ENCODE measurements at places on chromosomes 2 and 18.

DNA sequence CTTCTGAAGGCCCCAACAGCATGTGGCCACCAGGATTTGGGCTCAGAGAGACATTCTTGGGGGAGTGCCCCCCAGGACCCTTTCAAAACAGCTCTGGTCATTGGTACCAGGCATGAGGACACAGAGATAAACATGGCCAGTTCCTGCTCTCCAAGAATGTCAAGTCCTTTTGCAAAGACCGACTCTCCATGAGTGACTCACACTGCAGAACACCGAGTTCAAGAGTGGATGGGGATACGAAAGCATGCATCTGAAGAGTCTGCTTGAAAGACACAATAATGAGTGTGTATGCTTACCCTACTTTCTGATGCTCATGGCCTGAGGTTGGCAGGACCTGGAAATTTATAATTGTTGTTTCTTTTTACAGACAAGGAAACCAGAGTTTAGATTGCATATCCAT lies 450.6 kb downstream of the TSN start:
- DNase-seq: no peak

GRCh38 chr2:69095305-69095704 lies 82.3 kb downstream of the ANTXR1 start:
- no peak for DNase-seq

DNA sequence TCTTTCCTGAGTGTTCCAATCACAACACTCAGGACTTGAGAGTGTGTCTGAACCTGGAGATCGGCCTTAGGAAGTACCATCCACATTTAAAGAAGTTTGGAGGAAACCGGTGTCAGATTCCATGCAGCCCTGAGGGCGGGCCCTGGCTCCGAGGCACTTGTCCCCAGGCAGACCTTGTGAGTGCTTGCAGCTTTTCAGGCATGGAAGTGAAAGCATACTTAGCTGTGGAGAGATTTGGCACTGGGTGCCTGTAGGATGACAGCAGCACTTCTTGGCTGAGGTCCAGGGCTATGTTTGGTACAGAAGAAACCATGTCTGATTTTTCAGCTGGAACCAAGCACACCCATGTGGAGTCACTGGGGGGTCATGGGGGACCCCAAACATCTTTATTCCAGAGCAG lies 230.8 kb downstream of the SEPTIN10 start:
- peak; percentile 66 for DNase-seq

DNA sequence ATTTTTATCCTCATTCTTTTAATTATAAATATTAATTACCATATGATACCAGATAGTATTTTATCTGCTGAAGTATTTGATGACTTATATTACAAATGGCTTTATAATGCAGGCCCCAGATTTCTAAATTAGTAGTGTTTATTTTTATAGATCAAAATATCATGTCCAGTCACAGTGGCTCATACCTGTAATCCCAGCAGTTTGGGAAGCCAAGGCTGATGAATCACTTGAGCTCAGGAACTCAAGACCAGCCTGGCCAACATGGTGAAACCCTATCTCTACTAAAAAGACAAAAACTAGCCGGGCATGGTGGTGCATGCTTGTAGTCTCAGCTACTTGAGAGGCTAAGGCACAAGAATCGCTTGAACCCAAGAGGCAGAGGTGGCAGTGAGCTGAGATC lies 100.1 kb upstream of the ARHGAP15 start:
- no peak for DNase-seq

- no peak for DNase-seq
Observed at GRCh38 chr2:218691234-218691633, 19.3 kb downstream of the STK36 start.

DNA sequence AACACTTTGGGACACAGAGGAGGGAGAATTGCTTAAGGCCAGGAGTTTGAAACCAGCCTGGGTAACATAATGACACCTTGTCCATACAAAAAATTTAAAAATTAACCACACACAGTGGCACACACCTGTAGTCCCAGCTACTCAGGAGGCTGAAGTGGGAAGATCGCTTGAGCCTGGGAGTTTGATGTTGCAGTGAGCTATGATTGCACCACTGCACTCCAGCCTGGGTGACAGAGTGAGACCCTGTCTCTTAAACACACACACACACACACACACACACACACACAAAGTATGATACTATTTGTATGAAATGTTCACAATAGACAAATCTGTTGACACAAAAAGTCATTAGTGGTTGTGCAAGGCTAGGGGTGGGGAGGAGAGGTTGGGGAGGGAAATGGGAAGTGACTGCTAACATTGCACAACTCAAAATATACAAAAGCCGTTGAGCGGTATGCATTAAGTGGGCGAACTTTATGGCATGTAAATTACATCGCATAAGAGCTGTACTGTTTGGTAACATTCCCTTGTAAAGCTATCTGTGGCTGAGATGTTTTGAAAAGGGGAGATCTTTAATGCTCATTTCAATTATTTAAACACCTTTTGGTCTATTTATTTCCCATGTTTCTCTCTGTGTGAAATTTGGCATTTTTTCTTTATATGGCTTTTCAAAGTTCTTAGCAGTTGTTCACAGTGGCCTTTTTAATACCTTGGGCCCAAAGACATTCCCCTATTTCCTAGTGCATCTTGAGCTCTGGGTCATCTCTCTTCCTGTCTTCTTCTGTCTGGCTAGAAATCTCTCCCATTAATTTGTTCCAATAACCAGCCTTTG lies 58.9 kb upstream of the ZNF516 start:
- no peak for DNase-seq

DNA sequence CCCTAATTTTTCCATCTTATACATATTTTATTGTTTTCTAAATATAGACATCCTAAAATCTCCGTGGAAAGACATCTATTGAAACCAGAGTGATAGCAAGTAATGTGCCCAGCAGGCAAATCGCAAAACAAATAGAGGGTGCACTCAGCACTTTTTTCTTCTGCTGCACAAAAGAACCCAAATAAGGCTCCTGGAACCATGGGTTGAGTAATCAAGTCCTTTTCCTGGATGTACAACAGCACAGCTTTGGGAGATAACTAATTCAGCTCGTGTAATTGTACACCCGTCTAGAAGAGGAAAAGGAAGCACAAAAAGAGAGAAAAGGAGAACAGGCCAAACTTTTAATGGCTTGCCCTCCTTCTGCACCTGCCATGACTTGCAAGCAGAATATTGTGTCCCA lies 126.9 kb upstream of the TLK1 start:
- DNase-seq: no peak

GRCh38 chr2:74078466-74078865 lies 69.2 kb downstream of the BOLA3 start:
- DNase-seq: no peak

DNA sequence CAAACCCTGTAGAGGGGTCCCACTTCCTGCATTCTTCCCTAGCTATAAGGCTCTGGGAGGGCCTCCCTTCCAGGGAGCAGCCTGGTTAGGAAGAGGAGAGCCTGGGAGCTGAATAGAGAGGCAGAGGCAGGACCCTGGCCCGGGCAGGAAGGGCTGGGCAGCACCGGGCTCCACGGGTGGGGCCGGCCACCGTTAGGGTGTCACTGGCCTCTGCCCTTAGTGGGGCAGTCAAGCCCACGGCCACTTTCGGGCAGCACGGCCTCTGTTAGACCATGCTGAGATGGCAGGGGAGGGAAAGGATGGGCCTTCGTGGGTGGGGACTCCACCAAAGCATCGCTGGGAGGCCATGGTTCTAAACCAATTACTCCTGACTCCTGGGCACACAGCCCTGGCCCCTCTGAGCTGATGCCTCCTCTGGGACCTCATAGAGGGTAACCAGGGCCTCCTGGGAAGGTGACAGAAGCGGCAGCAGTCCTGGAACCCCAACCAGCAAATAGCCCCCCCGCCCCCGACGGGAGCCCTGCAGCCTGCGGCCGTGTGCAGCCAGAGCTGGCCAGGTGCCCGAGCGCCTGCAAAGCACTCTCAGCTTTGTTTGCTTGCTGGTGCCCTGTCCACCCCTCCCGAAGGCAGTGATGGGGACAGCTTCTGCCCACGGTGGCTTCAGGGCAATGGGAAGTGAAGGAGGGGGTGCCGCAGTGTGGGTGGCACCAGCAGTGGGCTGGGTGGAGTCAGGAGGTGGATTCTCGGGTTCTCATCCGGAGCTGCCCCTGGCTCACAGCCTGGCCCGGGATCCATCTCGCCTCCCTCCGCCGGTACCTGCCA lies 16.3 kb upstream of the HPCAL1 start:
- no peak for DNase-seq

DNA sequence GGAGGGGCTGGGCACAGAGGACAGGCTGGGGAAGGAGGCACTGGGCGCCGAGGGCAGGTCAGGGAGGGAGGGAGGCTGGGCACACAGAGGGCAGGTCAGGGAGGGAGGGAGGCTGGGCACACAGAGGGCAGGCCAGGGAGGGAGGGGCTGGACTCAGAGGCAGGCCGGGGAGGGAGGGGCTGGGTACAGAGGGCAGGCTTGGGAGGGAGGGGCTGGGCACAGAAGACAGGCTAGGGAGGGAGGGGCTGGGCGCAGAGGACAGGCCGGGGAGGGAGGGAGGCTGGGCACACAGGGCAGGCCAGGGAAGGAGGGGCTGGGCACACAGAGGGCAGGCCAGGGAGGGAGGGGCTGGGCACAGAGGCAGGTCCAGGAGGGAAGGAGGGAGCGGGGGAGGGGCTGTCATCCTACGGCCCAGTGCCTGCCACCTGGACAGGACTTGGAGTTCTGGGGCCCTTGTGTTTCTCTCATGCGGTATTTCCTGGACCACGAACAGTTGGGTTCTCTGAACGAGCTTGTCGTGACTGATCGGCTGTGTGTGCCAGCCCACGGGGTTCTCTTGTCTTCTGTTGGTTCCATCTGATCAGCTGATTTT lies 46.7 kb upstream of the KCNG2 start:
- DNase-seq: no peak

- no peak for DNase-seq
Observed at GRCh38 chr2:195162918-195163317, 494.1 kb upstream of the SLC39A10 start.

DNA sequence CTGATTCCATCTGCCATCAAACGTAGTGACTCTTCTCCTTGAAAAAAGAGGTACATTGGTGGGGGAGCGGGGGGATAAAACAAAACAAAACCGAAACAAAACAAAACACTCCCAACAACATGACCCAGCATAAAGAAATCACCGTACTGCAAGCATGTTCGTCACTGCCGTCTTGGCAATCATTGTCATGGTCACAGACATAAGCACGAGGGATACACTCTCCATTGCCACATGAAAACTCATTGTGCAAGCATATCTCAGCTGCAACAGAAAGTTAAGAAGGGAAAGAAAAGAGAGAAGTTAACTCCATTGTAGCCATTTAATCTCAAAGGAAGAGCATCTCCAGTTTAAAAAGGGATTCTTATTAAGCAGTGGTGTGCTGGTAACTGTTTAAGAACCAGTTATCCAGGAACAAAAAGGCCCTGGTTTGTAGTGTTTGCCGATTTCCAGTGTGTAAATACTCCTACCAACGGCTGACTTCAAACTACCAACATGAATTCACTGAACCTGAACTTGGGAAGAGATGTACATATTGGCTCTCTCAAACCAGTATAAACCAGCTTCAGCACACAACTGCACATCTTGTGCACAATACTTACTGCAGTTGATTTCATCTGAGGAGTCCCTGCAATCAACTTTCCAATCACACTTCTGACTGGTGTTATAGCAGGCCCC lies 68.2 kb downstream of the LRP2 start:
- DNase-seq: no peak

DNA sequence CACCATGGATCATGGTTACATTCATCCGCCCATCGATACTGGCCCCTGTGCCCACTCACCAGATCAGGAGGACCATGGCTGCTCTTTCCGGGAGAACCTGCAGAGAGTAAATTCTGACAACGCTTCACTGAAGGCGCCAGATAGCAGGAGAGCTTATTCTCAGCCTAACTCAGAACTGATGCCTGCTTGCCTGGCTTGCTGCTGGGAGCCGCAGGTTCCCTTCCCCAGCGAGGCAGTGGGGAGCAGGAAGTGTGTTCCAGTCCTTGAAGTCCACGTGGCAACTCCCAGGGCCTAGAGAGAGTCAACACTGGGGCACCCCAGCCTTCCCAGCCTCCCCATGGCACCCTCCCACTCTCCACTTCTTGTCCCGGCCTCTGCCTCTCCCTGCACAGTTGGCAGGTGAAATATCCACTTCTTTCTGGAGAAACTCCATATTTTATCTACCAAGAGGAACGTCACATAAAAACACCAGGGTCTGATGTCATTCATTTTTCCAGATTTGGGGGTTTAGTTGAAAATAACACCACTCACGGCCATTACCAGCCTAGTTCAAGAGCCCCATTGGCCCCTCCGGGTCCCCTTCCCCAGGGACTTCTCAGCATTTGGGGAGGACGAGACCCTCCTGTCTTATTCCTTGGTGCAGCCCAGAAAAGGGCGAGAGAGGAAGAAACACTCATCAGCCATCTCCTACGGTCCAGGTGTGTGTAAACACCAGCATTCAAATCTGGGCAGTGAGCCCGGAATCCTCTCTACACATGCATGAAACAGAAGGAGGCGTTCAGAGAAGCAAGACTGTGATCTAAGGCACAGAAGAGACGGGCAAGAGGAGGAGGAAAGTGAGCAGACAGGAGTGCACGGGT lies 3.5 kb upstream of the TUBB6 start:
- DNase-seq: no peak

DNA sequence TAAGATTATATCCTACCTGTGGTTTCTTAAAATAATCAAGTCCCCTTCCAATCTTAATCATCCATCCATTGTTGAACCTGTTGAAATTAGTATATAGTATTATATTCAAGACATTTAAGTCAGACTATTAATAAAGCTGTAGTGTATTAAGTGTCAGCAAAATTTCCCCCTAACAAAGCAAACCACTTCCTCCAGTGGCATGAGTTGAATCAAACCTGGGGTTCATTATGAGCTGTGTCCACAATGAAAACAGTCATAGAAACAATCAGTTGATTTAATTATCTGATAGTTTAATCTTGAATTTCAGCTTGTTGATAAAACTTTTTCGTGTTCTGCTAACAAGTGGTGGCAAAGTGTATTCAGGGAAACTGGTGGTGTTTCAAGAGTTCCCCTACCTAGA lies 11.3 kb downstream of the MITD1 start:
- no peak for DNase-seq

DNA sequence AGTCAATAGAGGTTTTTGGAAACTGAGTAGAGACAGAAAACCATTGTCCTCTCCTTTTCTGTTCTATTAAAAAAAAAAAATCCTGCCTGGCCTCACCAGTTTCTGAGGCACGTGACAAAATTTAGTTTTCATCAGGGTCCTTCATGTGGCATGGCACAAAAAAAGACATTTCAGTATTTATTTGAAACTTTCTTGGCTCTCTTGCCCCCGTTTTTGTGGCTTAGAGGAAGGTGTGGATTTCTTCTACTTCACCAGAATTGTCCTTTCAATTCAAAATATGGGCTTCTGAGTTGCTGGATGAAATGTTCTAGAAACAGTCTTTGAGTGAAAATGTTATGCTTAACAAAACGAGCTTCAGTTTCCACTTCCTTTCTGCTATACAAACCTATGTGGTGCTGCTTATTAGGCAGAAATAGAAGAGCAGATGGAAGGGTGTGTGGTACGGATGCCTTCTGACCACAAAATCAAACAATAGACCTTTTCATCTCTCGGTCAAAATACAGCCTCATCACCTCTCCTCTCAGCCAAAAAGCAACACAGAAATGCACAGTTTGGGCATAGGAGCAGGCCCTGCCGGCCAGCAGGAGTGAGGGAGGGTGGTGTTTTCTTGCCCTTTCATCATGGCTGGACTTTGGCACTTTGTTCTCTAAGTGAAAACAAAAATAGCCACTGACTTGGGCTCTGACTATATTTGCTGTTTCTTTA lies 89.2 kb downstream of the SH3RF3 start:
- DNase-seq: no peak

- DNase-seq: no peak
Observed at GRCh38 chr2:69669666-69670065, 26.1 kb upstream of the AAK1 start.

- no peak for DNase-seq
Observed at GRCh38 chr18:79394534-79395307, 1.0 kb upstream of the NFATC1 start.

- DNase-seq: peak; percentile 19
Observed at GRCh38 chr2:9565436-9566153, 10.0 kb upstream of the ADAM17 start.

Measured in iPS-NIHi11 (cell line).